ENCODE measurements at places on chromosomes 6 and 20.

DNA sequence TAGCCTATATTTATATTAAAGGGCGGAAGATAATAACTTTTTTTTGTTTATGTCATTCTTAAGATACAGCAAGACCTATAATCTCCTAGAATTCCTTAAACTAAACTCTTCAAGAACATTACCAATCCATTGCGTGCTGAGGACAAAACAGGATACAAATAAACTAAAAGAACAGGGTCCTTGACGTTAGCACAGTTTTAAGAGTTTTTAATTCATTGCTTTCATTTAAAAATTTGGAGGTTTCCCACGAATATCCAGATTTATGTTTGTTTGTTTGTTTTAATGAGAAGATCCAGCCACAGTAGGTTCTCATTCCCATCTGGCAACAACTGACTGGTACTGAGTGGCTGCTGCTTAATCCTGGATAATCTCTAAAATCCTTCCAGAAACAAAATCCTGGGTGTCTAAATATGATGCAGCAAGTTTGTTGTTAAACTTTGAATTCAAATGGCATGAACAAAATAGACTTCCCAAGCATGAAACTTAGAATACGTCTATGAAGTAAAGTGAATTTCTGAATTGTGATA is 153.7 kb downstream of the HACE1 start:
- DNase-seq = no peak

GRCh38 chr6:71558974-71559373 is 270.4 kb downstream of the OGFRL1 start:
- DNase-seq = no peak

DNA sequence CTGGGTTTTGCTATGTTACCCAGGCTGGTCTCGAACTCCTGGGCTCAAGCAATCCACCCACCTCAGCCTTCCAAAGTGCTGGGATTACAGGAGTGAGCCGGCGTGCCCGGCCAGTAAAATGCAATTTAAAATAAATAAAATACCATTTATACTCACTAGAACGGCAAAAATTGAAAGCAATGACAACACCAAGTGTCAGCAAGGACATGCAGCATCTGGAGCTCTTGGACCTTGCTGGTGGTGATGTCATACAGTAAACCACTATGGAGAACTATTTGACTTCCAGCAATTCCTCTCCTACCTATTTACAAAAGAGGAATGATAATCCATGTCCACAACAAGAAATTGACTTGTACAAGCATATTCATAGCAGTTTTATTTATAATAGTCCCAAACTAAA is 105.7 kb upstream of the PHACTR1 start:
- DNase-seq = no peak

DNA sequence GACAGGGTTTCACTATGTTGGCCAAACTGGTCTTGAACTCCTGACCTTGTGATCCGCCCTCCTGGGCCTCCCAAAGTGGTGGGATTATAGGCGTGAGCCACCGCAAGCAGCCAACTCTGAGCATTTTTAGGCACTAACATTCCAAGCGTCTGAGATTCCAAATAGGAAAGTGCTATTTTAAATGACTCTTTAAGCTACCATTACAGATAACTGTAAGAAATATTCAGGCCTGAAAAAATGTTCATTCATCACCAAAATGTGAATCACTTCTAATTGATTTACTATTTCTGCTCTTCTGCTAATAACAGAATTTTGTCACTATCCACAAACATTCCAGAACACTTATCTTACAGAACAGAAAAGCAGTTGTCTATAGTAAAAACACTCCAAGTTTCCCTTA is 106.5 kb downstream of the BACH2 start:
- no peak for DNase-seq

DNA sequence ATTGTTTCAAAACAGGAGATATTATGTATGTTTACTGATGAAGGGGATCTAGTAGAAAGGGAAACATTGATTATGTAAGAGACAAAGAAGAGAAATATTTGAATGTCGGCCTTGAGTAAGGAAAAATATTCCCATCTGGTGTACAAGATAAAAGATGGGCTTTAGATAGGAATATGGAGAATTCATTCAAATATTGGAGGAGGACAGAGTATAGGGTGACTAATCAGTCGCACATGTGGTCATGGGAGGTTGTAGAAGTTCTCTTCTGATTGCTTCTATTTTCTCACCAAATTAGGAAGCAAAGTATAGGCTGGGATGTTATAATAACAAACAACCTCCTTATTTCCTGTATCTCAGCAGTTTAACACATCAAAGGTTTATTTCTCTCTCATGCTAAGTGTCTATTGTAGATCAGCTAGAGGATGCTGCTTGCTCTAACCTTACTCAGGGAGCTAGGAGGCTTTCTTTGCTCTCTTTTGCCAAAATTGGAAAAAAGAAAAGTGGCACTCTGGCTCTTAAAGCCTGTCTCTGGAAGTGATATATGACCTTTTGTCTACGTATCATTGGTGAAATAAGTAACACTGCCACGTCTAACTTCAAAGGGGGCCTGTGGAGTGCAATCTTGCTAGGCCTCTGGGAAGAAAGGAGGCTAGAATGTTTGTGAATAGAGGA is 1.2 kb upstream of the HDDC2 start:
- no peak for DNase-seq

DNA sequence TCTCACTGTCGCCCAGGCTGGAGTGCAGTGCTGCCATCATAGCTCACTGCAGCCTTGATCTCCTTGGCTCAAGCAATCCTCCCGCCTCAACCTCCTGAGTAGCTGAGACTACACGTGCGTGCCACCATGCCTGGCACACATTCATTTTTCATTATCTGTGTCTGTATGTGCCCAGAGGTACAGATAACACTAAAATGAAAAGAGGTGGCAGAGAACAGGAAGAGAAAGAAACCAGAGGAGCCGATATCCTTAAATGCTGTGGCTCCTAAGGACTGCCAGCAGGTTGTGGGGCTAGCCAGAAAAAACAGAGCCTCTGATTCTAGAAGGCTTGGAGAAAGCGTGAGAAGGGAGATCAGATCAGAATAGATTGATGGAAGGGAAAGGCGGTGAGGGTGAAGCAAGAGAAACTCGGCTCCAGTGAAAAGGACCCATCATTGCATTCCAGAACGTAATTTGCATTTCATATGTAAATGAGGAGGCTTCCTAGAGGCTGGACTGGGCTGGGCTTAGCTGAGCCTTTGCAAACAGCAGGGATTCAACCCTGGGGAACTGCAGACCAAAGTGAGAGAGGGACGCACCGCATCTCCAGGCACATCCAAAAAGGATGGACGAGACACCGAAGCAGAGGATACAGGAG is 64.2 kb downstream of the GCNT2 start:
- DNase-seq = no peak

DNA sequence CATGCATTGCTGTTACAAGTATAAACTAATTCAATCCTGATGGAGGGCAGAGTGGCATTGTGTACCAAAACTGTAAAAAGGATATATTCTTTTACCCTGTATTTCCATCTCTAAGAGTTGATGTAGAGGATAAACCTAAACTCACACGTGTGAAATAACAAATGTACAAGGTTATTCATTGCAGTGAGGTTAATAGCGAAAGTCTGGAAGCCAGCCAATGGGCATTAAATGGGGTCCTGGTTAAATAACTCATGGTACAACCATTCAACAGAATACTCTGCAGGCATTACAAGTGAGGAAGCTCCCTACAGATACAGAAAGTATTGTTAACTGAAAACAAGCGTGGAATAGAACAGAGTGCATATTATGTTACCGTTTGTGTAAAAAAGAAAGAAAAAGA is 56.9 kb downstream of the BCAS1 start:
- DNase-seq = no peak

GRCh38 chr6:19892260-19892659 is 55.1 kb downstream of the ID4 start:
- DNase-seq = no peak

DNA sequence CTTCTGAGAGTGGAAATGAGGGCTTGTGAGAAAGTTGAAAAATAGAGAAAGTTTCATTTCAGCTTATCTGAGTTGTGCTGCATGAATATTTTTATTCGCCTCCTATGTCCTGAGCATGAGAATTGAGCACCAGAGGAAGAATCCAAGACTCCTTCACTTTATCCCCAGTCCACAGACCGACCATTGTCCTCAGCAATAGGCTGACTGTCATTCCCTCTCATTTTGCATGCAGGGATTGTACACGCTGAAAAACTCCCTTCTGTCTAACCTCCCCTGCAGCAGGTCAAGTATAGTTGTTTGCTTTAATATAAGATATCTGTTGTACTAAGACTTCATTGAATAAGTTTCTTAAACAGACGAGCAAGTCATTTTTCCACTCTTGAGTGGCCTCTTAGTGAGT is 437.6 kb downstream of the PRKN start:
- peak; percentile 46 for DNase-seq

DNA sequence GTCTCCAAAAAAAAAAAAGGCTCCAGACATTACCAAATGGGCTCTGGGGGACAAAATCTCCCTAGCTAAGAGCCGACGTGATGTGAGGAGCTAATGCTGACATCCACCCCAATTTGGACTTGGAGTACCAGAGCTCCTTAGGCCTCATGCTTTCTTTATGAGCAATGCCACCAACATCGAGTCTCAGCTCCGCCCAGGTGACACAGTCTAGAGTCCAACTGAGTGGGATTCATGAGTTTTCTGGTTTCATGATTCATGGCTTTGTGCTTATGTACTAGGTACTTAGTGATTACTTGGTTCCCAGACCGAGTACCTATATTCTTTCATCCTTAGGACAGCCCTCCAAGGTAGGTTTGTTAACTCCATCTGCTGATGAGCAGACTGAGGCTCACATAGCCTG is 4.4 kb downstream of the ANKRD60 start:
- no peak for DNase-seq

GRCh38 chr6:16982807-16983206 is 119.0 kb upstream of the STMND1 start:
- DNase-seq = no peak
